Activated T-helper 1 cell treated with Interleukin-2 at 50 U/mL for 16 hours (primary cell): ENCODE measurements at places on chromosomes 3 and 15.

- DNase-seq, result no peak
These were observed 12.4 kb downstream of the TPM1 start for GRCh38 chr15:63054985-63055384.

DNA sequence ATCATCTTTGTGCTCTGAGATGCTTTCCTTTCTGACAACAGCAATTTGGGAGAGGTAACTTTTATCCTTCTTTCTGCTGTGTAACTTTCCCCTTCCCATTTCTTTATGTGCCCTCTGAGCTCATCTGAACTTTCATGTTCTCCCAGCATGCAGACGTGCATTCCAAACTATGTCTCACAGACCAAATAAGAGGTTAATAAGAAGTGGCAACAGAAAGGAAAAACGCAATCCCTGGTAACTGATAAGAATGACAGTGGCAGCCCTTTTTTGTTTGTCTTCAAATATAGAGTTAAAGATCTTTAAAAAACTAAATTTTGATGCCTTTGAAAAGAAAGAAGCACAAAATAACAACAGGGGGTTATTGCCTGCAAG lies 533.4 kb downstream of the FOXP1 start:
- no peak for DNase-seq

DNA sequence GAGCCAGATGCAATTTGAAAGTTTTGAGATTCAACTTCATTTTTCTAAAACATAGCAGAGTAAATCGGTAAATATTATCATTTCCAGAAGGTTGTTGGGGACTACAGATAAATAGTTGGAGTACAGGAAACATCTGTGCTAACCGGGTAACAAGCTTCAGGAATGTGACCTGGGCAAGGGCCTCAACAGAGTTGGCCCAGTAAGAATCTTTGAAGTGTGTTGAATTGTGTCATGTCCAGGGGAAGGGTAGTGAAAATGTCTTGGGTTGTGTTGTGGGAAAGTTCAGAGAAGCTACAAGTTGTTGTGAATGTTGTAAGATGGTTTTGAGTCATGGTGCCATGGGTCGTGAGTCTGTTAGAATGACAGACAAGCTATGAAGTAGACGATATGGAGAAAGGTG lies 35.7 kb downstream of the SQOR start:
- DNase-seq, result no peak

- no peak for DNase-seq
These were observed 85.5 kb downstream of the FOXP1 start for GRCh38 chr3:71497971-71498444.

DNA sequence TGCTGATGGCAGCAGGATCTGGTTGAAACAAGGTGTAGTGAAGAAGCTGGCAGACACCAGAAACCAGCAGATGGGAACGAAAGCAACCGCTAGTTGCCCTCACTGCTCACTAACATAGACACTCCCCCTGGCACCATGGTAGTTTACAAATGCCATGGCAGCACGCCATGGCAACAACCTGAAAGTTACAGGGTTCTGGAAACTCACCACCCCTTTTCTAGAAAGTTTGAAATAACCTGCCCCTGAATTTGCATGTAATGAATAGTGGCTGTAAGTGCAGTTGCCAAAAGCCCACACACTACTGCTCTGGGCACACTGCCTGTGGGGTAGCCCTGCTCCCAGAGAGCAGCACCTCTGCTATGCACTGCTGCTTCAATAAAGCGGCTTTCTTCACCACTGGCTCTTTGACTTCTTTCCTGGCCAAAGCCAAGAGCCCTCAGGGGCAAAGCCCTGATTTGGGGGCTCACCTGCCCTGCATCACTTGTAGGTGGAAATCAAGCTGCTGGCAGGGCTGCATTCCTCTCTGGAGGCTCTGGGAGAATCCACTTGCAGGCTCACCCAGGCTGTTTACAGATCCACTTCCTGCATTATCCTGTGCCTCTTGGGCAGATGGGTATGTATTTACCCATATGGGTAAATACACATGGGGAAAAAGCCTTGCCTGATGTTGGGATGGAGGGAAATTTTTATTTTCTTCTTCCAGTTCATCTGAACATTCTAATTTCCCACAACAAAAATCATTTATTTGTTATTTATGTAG lies 2.0 kb upstream of the GP9 start:
- no peak for DNase-seq

DNA sequence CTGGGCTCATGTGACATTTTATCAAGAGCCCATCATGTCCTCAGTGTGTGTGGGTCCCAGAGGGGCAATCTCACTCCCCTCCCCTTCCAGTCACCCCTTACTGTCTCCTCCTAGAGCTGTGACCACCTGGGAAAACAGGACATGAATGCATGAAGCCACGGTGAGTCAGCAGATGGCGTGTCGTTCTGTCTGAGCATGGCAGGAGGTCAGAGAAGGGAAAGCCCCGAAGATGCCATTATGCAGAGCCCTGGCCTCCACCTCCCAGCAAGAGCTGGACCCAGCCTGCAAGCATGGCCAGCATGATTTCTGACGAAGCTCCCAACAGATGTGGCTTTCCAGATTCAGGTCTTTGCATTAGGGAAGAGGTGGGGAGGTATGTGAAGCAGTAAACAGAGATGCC lies 118.5 kb downstream of the TLE3 start:
- DNase-seq, result no peak

- no peak for DNase-seq
These were observed 23.5 kb upstream of the ARPIN start for GRCh38 chr15:89936051-89936785.

DNA sequence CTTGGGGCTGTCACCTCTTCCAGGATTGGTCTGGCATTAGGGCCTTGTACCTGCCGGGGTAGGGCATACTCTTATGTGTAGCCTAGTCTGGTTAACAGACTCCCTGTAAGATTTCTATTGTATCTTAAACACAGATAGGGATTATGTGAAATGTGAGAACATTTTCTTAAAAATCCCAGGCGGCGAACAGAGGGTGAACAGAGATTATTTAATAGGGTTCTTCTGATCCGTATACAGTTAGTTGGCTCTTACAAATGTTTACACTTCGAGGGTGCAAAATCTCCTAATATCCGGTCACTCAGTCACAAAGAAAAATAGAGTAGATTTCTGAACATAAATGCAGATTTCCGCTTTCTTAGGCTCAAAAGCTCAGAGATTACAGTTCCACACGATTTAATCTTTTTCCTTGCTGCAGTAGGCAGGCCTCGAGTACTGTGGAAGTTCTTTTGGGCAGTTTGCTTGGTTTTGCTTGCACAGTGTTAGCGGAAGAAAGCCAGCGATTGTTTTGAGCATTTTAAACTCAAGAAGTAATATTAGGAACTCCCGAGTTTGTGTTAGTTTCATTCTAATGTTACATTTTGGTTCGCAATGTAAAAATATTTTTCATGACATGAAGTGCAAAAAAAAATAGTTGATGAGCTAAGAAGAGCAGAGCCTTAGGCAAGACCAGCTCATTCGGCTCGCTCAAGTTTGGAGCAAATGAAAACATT lies 993 bp downstream of the PLCL2 start:
- DNase-seq, result no peak

DNA sequence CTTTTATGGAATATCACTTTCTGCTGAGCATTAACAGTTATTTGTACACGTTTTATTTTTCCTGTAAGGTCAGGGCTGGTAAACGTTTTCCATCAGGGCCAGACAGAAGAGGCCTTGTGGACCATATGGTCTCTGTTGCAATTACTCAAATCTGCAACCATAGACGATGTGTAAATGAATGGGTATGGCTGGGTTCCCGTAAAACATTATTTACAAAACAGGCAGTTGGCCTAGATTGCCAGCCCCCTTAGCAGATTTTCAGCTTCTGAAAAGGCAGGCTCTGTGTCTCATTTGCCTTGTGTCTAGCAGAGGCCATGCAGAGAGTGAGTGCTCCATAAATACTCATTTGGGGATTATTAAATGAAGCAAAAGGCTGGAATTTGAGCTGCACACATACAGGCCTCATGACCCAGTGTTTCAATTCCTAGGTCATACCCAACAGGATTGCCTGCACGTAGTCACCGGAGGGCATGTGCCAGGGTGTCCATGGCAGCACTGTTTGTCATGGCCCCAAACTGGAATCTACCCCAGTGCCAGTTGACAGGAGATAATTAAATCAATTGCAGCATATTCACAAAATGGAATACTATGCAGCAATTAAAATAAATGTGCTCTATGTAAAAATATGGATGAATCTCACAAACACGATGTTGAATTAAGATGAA lies 51.3 kb downstream of the GPD1L start:
- DNase-seq, result no peak

GRCh38 chr3:52246264-52246620 lies 683 bp downstream of the PPM1M start:
- no peak for DNase-seq

DNA sequence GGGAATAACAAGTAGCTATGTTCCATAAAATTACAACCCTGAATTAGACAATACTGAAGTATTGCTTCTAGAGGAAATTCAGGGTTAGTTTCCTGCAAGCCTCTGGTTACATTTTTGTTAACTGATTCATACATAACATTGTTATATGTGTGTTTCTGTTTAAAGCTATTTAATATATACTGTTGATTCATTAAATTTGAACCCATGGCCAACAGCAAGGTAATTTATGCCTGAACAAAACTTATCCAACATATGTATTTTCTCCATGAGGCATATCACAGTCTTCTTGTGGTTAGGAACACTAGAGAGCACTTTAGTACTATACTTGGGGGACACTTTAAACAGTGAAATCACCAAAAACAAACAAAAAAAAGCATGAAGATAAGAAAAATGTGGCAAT lies 47.7 kb upstream of the PTX3 start:
- DNase-seq, result no peak

GRCh38 chr15:81480645-81481053 lies 106.6 kb upstream of the TMC3 start:
- no peak for DNase-seq

DNA sequence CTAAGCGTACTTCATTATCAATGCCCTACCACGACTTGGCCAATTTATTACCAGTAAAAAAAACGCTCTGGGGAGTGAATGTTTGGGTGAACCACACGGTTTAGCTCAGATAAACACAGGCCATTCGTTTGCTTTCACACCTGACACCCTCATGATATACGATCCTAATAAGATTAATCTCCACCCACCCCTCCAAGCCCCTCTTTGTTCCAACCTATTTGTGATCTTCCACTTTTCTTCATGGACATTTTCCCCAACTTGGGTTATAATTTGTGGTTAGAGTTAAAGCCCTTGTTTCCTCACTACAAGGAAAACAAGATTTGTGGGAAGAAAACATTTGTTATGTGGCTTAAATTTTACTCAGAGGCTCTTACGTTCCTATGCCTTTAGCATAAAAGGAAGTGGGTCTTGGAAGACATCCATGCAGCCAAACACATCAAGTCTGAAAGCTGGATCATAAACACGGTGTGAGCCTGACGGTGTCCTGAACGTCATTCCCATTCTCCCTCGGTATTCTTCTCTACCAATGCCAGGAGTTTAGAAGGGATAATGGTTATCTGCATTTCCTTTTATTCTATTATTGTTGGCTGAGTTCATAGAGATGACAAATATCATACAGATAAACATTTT lies 518.9 kb downstream of the NR2F2 start:
- DNase-seq, result no peak

- DNase-seq, result no peak
These were observed 156.1 kb downstream of the STAG1 start for GRCh38 chr3:136595913-136596697.

DNA sequence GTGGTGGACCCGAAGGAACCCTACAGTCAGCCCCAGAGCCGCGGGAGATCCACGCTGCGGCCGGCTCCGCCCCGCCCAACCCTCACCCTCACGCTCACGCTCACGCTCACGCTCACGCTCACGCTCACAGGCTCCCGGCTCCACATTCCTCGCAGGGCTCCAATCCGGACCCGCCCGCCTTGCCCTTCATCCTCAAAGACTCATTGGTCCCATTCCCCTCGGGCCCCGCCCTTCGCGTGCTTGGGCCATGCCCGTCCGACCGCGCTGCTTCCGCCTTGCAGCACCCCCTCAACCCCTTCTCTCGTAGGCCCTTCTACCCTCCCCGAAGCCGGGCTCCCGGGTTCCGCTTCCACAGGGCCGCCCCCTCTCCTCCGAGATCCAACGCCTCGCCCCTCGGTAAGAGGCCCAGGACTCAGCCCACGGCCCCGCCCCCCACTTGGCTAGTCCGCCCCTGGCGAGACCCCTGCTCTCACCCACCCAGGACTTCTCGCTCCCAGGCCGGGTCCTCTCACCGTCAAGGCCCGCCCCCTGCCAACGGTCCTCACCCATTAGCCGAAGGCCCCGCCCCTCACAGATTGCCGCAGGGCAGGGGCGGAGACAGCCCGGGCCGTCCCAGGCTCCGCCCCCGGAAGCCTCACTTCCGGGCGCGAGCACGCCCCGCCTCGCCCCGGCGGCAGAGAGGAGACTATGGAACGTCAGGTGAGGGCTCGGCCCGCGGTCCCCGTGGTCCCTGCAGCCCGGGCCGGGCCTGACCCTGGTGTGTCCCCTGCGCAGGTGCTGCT lies at the start of gene APEH:
TSS of gene APEH (plus strand) at position 637 of the 782 bp plus-strand sequence. CDS start at position 688, 51 bp downstream.
- peak; percentile 96 for DNase-seq

GRCh38 chr3:74646094-74646493 lies 31.6 kb upstream of the CNTN3 start:
- DNase-seq, result no peak

- no peak for DNase-seq
These were observed 23.1 kb downstream of the BHLHE40 start for GRCh38 chr3:5002174-5002870.

DNA sequence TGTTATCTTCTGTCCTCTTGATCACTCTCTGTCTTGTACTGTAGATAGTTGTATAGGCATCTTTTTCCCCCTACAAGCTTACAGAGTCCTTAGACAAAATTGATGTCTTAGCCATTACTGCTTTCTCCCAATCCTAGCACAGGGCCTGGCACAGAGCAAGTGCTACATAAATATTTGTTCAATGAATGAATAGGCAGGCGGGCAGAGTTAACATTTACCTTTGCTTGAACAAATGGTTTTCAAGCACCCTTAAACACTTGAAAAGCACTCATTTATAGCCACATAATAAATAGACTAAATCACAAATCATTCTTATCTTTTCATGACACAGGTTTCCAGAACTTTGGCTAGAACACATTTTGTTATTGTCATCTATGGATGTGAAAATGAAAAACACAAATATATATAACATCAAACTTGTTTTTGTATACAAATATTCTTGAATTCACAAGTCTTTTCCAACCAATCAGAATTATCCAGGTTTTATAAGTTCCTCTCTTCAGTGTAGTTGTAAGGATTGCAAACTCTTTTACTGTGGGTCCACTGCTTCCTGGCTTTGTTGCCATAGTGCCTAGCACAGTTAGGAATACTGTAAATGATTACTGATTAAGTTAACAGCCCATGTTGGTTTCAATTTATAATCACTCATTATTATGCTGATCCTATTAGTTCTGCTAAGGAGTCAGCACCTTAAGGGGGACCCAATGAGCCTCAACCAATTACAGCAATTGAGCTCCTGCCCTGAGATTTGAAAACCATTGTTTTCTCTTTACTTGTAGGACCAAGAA lies 61.9 kb downstream of the ISL2 start:
- DNase-seq, result no peak

DNA sequence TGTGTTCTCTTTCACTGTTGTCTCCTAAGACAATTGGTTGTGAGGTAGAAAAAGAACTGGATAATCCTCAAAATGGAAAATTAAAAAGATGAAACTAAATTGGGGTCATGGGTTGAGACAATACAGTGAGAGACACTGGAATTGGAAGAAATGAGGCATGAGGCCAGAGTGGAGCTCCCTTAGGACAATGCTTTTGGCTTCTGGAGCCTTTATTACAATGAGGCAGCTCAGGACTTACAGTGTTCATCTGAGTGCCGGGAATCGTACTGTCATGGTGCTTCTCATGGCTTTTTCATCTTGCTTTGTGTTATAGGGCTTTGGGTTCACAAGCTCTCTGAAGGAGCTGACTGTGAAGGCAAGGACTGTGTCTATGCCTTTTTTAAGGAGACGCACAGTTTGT lies 293.5 kb downstream of the SOX2 start:
- no peak for DNase-seq

GRCh38 chr3:123688241-123688747 lies 103.4 kb upstream of the HACD2 start:
- no peak for DNase-seq
